ENCODE measurements at places on chromosomes 16 and 17.

DNA sequence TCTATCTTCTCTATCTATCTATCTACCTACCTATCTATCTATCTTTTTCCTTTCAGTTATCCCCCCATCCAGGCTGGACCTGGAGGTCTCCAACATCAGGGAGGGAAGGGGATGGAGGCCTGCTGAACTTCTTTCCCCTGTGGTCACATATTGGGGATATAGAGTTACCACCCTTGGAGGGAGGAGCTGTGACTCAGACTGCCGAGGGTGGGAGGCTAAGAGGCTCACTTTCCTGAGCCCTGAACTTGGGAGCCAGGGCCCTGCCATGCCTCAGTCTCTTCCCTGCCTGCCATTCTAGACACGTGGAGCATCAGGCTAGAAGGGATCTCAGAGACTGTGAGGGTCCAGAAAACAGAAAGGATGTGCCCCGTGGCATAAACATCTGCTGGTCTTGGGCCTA, 8.4 kb downstream of the LRRC3C start:
- DNase-seq, result no peak

GRCh38 chr16:72094266-72094610, 591 bp downstream of the DHX38 start:
- peak; percentile 56 for DNase-seq

GRCh38 chr17:68459037-68459639, 1.8 kb upstream of the WIPI1 start:
- DNase-seq, result no peak

DNA sequence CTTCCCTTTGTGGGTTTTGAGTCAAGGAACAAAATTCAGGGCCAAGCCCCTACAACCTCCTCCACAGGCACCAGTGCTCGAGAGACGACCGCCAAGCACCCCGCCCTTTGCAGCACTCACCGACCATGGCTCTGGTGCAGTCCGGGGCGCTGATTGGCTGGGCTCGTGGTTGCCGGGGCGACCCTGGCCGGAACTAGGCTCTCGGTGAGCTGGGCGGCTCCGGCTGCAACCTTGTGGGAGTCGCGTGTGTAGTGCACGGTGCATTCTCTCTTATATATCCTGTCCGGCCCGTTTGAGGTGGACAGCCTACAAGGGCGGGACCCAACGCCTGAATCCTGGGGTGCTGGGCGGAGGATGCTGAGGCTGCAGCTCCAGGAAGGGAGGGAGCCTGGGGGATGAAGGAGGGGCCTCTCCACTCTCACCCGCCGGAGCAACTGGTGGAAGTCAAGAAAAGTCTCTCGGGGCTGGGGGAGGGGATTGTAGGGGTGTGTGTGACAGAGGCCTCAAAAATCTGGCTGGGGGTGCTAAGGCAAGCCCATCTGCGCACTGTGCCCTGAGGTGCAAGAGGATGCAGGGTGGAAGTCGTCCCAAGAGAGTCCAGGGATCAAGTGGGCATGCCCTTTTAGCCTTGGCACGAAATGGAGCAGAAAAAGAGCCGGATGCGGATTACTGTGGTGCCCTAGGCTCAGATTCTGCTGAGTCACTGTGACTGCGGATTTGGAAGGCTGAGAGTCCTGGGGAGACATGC, at the start of gene NQO1:
NQO1 (minus strand) TSS at position 248 of the 748 bp plus-strand sequence; CDS start at position 127, 121 bp downstream.
- peak; percentile 88 for DNase-seq
